ENCODE measurements at places on chromosomes 1 and 21. TPM values are rescaled to one million over a fixed set of nuclear protein-coding genes. Genes with fewer than 3 reads are reported as not detected.

CFAP141 gene
- not detected for total RNA-seq

DNA sequence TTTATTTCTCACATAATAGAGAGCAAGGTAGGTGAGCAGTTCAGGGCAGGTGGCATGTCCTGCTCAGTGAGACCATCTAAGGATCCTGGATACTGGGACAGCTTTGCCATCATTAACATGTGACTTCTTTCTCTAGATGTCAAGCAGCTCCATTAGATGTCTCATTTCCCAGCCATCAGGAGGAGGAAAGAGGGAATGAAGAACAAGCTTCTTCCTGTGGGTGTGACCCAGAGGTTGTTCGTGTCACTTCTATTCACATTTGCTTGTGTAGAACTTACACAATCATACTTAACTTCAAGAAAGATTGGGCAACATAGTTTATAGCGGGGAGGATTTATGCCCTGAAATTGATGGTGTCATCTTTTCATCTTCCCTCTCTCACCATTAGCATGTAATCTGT lies 169.2 kb upstream of the B3GALT2 start:
- DNase-seq, result no peak
- no peaks in the 10 kb centered on the region for H3K4me1 ChIP-seq
- H3K27me3 ChIP-seq, result no peaks in the 10 kb centered on the region
- no peaks in the 10 kb centered on the region for H3K36me3 ChIP-seq

DNA sequence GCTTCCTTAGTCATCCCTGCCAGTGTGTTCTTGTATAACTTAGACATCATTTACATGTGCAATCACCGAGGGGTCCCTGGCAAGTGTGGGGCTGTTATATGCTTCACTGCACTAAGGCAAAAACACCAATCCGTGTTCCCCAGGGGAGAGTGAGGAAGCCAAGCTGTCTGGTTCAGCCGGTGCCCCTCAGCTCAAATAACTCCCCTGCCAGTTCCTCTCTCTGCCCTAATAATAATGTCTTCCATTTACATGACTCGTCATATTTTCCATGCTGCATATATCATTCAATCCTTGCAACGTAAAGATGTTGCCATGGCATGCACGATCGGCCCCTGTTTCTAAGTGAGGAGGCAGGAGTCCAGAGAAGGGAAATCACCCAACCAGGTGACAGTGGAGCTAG lies 24.4 kb upstream of the NDC1 start:
- DNase-seq, result no peak
- no peak overlapping the region for H3K27ac ChIP-seq
- H3K27me3 ChIP-seq, result no peaks in the 10 kb centered on the region
- peaks cover 4% of the 10 kb centered on the region for H3K36me3 ChIP-seq
- H3K4me1 ChIP-seq, result no peaks in the 10 kb centered on the region
- H3K4me3 ChIP-seq, result no peak overlapping the region

FOXD2 gene
- 0.07 TPM for total RNA-seq

GRCh38 chr1:114092186-114093062 lies 61.2 kb downstream of the SYT6 start:
- H3K4me1 ChIP-seq, result peaks cover 6% of the 10 kb centered on the region
- no peak for DNase-seq
- no peaks in the 10 kb centered on the region for H3K36me3 ChIP-seq
- H3K27ac ChIP-seq, result no peak overlapping the region
- H3K4me3 ChIP-seq, result no peak overlapping the region

CRYBG2 gene
- total RNA-seq, result 1.8 TPM

- no peaks in the 10 kb centered on the region for H3K27me3 ChIP-seq
- no peak overlapping the region for H3K4me3 ChIP-seq
- no peak overlapping the region for H3K27ac ChIP-seq
- H3K4me1 ChIP-seq, result no peaks in the 10 kb centered on the region
- no peak for DNase-seq
Observed at GRCh38 chr1:185358957-185359356, 41.9 kb upstream of the IVNS1ABP start.

Data from astrocyte (in vitro differentiated cells and primary cell).